ENCODE measurements at places on chromosomes 5 and 9.

DNA sequence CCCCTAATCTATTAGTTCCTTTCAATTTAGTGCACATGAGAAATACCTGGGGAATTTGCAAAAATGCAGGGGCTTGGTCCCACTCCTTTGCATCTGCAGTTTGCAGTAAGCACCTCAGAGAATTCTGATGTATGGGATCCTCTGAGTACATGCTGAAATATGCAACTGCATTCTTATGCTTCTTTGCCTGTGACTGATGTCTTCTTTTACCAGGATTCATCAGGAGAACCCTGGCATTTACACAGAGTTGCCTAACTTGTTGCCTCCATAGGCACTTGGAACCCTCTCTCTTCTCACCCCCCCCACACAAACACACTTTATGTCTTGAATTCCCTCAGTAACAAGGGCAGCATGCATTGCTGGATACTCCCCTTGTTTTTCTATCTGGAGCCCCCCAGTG lies 173.1 kb downstream of the KDM4C start:
- no peak for DNase-seq

DNA sequence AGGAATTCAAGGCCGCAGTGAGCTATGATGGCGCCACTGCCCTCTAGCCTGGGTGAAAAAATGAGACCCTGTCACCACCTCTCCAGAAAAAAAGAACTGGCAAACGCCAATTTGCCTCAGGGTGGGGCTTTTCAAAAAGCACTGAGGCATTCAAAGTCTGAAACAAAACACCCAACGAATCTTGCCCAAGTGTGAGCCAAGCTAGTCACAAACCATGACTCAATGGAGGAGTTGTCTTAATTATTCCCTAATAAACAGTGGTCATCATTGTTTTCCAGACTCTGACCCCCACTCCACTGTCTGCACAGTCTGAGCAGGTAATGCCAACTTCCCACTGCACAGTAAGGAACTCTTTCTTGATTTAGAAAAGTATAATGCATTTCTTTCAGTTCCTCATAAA lies 16.8 kb downstream of the FRMD3 start:
- DNase-seq = peak; percentile 7

DNA sequence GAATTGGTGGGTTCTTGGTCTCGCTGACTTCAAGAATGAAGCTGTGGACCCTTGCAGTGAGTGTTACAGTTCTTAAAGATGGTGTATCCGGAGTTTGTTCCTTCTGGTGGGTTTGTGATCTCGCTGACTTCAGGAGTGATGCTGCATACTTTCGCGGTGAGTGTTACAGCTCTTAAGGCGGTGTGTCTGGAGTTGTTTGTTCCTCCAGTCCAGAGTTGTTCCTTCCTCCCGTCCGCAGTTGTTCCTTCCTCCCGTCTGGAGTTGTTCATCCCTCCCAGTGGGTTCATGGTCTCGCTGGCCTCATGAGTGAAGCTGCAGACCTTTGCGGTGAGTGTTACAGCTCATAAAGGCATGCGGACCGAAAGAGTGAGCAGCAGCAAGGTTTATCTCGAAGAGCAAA lies 159.6 kb upstream of the ADAMTSL1 start:
- no peak for DNase-seq

DNA sequence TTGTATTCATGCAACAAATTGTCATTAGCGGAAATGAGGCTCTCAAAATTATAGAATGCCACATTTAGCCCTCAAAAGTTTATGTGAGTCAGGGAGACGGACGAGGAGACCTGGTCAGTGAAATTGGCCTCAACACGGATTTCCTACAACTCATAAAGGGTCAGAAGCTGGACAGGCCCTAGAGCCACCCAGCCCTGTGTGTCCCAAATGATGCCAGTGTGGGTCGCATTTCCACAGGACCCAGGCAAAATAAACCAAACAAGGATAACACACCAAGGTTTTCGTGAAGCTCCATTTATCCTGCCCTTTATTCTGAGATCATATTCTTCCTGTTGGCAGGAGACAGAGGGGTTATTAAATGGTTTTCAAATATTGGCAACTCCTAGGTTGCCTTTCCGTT lies 72.0 kb upstream of the COL5A1 start:
- DNase-seq = no peak

DNA sequence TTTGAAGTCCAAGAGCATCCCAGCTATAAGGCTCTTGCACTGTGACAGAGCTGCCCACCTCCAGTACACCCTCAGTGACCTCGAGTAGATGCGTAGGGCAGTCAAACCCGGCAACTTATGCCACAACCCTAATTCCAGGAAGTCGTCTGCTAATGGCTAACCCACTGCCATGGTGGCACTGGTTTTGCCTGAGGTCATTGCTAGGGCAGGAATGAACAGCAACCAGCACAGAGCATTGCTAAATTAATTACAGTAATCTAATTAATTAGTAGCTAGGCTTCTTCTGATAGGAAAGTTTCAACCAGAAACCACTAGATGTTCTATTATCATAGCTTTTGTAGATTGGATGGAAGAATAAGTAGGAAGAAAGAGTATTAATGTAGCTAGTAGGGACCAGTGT lies 122.8 kb downstream of the DPYSL3 start:
- no peak for DNase-seq

- DNase-seq = no peak
These were observed 45.3 kb downstream of the INSL6 start for GRCh38 chr9:5140151-5140550.

GRCh38 chr5:172782169-172783039 lies 11.4 kb upstream of the DUSP1 start:
- DNase-seq = no peak

DNA sequence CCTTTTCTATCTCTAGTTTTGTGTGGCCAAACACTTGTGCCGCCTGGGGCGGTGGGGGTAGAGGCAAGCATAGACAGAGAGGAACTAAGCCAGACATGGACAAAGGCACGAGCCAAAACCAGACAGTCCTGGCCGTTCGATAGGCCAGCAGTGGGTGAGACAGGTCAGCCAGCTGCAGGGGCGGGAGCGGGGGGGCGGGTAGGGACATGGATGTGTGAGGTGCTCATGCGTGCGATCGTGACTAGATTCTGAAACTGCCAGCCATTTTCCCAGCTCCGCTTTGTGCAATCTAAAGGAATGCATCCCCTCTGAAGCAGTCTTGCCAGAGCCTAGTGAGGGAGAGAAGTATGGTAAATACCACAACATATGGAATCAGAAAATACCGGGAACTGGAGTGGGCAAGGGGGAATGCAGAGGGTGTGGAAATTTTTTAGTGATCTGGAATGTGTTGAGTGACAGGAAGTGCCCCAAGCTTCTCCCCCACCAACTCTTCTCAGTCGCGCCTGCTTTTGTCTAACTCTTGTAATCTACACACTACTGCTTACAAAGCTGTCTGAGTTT lies 111.9 kb downstream of the NR6A1 start:
- peak; percentile 93 for DNase-seq

DNA sequence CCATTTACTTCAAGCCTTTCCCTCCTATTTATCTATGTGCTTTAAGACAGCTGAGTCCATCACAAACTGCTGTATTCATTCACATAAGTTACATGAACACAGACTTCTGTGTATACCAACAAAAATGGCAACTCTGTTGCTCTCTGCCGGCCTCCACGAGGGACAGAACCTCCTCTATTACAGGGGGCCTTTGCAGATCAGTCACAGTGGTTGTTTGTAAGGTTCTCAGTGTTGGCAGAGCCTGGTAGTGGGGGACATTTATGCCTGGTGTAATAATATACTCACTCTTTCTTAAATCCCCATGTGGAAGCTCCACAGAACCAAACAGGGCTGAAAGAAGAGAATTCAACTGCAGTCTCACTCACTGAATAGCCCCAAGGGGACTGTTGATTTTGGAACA lies 76.5 kb downstream of the SLC1A1 start:
- no peak for DNase-seq

DNA sequence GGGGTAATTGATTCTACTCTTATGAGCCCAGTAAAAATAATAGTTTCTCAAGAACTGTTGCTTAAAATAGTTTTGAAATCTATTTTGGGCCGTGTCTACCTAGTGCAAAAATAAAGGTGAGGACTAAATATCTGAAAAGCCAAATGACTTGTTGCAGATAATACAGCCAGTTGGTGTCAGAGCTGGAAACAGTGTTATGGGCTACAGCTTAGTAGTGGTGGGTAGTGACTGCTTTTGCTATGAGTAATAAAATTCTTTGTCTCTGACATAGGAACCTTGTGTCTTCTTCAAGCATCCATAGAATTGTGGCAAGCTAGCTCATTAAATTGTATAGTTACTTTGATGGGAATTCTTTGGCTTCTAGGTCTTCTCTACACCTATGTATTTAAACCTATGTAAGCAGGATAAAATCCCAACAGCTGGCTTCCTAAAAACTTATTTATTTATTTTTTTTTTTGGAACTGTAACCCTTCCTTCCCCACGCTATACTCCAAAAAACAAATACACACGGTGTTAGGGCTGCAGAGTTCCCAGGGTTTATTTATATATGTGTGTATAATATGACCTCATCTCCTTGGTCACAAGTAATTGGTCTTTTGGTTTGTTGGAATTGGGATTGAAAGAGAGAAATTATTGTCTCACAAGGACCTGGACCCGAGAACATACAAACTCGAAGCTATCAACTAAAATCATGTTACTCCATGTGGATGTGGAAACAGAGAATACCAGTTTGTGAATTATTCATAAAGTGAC lies 138.0 kb downstream of the NUDT12 start:
- DNase-seq = peak; percentile 89

GRCh38 chr5:85266692-85267091 lies 882.0 kb upstream of the EDIL3 start:
- no peak for DNase-seq

GRCh38 chr5:123133438-123134100 lies 44.5 kb downstream of the PRDM6 start:
- DNase-seq = no peak

DNA sequence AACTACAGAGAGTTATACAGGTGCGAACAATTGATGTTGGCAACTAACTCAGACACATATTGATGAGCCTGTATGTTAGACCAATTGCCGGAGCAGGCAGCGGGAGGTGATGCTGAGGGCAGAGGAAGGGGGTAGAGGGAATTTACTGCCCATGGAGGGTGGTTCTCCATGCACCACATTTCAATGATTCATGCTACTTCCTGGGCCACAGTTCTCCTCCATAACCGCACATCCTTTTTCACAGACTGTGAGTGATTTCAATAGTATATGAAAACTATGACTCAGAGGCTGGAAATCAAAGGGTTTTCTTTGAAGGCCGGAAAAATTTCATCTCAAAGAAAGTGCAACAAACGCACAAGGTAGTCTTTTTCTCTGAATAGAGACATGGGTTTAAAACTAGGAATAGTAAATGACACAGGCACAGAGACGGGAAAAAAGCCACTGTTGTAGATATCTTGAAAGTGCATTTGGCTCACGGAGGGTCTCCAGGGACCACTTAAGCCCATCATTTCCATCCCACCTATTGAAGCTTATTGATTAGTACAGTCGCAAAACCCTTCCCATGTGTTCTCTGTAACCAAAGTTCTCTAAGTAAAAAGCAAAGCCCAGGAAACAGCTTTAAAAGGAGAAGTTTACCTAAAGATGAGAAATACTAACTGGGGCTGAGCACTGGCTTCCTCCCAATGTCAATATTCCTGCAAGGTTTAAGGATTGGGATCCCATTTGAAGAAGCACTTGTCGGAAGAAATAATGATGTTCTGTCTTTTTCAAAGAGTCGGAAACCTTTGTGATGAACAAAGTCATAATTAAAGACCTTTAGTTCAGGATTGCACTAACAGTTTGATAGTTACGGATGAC lies 28.0 kb upstream of the ADAM19 start:
- DNase-seq = peak; percentile 53

DNA sequence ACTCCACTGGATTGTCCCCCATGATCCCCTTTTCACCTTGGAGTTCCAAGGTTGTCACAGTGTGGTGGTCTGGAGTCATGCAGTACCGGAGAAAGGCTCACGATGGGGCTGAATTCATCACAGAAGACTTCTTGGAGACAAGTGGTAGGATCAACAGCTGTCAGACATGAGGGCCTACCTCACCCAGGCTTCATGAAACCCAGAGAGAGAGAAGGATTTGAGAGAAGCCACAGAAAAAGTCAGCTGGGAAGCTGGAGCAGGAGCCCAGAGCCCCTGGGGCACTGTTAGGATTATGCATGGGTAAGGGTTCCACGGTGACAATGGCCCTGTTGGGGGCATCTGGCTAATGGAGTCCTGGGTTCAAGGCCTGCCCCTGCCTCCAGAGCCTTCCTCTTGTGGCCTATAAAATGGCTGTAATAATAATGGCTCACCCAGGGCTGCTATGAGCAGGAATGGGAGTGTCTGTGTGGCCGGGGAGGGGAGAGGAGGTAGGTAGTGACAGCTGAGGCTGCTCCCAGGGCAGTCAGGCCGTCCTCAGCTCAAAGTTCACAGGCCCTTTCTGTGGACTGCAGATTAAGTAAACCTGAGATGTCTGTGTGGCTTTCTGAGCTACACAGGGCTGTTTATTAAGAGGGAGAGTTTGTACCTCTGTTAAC lies 910 bp downstream of the TRIM14 start:
- DNase-seq = no peak

DNA sequence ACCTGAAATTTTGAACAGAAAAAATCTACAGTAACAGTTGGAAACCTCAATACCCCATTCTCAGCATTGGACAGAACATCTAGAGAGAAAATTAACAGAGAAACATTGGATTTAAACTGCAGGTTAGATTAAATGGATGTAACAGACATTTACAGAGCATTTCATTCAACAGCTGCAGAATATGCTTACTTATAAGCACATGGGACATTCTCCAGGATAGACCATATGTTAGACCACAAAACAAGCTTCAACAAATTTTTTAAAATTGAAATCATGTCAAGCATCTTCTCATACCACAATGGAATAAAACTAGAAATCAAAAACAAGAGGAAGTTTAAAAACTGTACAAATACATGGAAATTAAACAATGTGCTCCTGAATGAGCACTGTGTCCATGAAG lies 316.3 kb downstream of the FAM170A start:
- no peak for DNase-seq

DNA sequence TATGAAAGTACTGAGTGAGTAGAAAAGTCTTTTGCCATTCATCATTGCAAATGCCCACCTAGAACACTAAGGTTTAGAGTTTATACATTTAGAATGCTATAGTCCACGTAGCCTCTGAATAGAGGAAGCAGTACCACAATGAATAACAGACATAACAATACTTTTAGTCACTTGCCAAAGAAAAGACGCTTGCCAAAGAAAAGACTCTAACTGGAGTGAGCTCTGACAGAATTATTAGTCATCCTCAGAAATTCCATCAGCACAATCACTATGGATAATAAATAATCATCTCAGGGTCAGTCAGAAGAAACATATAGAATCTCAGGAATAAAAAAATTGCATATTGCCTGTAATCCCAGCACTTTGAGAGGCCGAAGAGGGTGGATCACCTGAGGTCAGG lies 168.5 kb upstream of the TARS1 start:
- DNase-seq = peak; percentile 95

DNA sequence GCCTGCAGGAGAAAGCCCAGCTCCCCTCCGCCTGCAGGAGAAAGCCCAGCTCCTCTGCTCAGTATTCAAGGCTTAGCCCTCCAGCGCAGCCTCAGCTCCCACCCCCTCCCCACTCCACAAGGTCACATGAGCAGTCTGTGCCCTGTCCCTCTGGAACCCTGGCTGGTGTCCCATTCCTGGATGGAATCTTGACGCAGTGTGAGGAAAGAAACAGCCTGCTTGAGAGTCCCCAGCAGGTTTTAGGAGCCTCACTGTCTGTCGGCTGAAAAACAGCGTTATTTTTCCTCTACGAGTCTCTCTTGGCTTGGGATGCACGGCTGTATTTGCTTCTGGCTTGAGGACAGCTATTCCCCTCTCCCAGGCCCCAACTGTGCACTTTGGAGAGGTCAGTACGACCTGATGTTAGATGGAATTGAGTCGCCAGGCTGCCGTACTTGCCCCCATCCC lies 210.1 kb upstream of the TRIM32 start:
- DNase-seq = no peak

Measured in kidney glomerular epithelial cell (primary cell).